ENCODE measurements at places on chromosomes 6 and 20.

GRCh38 chr20:17024513-17025119 lies 202.2 kb upstream of the PCSK2 start:
- no peak for DNase-seq

GRCh38 chr6:41420186-41420585 lies 84.8 kb downstream of the NCR2 start:
- DNase-seq, result no peak

GRCh38 chr6:24257282-24257681 lies 100.6 kb downstream of the DCDC2 start:
- DNase-seq, result no peak

DNA sequence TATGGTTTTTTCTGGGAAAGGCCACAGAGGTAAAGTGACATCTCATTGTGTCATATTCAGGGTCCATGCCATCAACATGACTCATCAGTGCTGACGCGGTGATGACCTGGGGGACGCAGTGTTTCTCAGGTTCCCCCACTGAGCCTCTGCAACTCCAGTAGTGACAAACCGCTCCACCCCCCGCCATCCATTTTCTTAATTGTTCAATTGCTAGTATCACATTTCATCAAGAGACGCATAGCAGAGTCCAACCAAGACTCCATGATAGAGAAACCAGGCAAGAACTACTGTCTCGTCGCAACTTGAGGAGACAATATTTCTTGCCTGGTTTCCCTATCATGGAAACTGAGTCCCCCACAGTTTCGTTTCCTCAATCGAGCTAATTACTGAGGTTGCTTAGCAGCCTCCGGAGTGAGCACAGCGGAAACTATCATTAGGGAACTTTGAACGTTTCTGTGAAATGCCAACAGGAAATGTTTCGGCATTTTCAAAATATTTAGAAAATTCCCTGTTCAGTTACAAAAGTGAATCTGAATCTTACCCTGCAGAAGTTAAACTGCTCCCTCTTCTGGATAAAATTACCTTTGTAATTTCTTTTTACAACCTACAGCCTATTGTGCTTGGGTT lies 12.2 kb upstream of the SERPINB1 start:
- no peak for DNase-seq

GRCh38 chr6:77368660-77369313 lies 94.5 kb downstream of the HTR1B start:
- DNase-seq, result no peak

GRCh38 chr20:6705106-6705766 lies 62.2 kb upstream of the BMP2 start:
- DNase-seq, result no peak

DNA sequence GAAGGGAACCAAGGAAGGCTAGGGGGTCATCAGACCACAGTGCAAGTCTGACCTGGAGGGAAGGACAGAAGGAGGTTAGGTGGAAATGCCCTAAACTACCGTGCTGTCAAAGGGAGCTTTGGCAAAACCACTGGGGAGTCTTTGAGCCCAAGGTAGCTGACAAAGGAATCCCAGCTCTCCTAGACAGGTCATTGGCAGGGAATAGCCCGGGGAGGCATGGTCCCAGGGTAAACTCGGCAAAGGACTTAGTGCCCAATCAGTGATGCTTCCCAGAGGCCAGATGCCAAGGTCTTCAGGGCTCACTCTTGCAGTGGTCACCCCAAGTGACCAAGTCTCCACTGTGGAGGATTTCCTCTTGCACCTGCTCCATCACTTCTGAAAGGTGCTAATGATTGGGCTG lies 102.3 kb upstream of the CDYL start:
- no peak for DNase-seq

GRCh38 chr20:46549188-46549972 lies 1.1 kb downstream of the OCSTAMP start:
- no peak for DNase-seq

DNA sequence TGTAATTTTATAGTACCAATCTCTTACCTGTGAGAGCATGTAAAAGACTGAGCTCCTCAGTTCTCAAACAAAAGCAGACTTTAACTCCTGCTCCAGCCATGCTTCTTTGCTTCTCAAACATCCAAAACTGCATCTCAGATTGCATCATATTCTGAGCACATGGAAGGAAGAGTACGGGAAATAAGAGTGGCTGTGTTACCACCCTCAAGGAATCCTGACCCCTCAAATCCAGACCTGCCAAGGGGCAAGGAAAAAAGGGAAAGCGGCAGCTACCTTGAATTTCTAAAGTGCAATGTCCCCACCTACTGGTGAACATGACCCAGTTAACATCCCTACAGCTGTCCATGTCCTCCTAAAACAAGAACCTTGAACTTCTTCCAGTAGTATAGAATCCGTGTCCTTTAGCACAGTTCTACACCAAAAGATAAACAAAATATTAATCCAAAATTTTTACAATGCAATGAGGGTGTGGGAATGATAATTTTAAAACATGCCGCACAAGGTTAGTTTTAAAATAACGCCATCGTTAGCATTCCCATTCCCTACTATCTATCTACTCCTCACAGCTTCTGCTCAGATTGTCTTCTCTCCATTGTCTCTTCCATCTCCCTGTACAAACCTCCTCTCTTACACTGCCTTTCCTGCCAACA lies 34.1 kb upstream of the HLA-DQB1 start:
- DNase-seq, result peak; percentile 47

DNA sequence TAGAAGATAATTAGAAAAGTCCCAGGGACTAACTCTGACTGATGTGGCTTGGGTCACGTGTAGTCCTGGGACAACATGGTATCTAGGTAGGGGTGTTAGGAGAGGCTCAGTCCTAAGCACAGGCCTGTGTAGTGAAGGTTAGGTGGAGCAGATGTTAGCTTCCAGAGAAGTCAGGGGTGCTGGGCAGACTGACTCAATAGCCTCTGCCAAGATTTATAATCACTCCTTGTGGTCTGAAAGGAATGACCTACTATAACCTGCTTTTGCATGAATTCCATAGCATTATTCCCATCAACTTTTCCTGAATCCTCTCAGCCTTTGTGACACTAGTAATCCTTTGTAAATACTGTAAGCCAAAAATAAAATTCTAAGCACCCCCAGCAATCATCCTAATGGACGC lies 10.2 kb upstream of the PEX7 start:
- DNase-seq, result no peak

GRCh38 chr6:156774863-156775405 lies 2.2 kb upstream of the ARID1B start:
- DNase-seq, result peak; percentile 28
